Progenitor cell of endocrine pancreas (in vitro differentiated cells): ENCODE measurements at places on chromosomes 11 and 22. TPM values are rescaled to one million over a fixed set of nuclear protein-coding genes. Genes with fewer than 3 reads are reported as not detected.

DNA sequence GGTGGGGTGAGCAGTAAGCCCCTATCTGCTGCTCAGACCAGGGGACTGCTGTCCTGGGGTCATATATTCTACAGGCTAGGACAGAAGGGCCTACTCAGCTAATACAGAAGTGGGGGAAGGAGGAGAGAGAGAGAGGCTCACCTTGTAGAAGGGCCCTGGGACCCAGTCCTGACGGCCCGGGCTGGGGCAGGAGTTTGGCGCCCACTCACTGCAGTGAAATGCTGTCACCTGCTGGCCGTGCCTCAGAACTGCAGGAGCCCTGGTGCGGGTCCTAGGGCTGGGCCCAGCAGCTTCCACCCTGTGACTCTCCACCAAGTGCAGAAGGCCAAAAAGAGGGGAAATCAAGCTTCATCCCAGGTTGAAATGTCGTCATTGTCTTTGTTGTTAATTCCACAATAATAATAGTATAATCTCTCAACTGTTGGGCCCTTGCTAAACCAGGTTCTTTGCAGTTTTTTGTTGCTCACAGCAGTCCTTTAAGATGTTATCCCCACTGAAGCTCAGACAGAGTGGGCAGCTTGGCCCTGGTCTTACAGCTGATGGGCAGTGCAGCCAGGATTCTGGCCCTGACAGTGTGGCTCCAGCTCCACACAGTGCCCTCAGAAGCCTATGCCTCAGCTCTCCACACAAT, 29.6 kb downstream of the TRIM29 start:
- peak; percentile 74 for DNase-seq
- peaks cover 75% of the 10 kb centered on the region for H3K27me3 ChIP-seq
- peaks cover 2% of the 10 kb centered on the region for H3K4me1 ChIP-seq
- no peaks in the 10 kb centered on the region for H3K36me3 ChIP-seq
- peak overlapping the region; percentile 59 for H3K27ac ChIP-seq

DNA sequence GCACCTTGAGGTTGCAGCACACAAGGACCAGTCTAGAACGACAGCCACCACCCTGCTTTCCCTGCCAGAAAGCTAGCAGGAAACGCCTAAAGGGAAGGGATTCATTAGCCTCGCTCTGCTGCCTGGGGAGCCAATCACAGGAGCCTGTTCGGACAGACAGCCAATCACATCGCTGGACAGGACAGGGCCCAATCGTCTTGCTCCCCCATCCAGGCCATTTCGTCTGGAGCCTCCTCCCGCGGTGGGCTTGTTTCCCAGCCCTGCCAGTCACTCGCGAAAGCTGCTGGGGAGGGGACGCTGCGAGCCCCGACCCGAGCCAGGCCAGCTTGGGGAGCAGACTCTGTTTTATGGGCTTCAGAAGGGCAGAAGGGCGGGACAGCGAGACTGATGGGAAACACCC, 79.8 kb upstream of the NCAM1 start:
- peak overlapping the region; percentile 66 for H3K27ac ChIP-seq
- peak; percentile 42 for DNase-seq
- peaks cover 8% of the 10 kb centered on the region for H3K4me1 ChIP-seq
- no peaks in the 10 kb centered on the region for H3K36me3 ChIP-seq
- peaks cover 6% of the 10 kb centered on the region for H3K27me3 ChIP-seq
- H3K4me3 ChIP-seq, result peak overlapping the region; percentile 76

DNA sequence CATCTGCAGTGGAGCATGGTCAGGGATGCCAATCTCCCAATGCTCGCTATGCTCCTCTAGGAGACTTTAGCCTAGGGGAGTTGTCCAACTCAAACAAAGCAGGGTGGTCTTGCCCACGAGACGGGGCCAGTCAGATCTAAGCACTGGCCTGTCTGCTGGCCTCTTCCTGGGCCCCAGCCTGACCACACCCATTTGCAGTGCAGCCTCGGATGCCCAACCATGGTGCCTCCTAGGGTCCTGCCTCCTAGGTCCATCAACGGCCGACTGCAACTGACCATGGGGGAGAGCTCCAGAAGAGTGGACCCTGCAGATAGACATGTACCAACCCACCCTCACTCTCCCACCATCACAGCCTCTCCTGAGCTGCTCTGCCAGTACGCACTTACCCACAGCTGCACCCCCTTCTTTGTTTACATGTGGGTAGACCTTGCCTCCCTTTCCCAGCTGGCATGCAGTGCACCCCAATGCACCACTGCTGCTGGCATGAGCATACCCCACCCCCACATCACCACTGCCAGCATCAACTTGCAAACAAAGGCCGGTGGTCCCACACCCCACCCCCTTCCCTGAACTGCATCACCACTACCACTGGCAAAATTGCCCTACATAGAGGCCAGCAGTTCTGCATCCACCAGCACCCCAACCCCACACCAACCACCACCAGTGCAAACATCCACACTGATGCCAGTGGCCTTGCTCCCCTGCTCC, 27.6 kb upstream of the ARL14EP start:
- no peak overlapping the region for H3K27ac ChIP-seq
- DNase-seq, result no peak
- H3K27me3 ChIP-seq, result no peaks in the 10 kb centered on the region
- no peaks in the 10 kb centered on the region for H3K36me3 ChIP-seq

DNA sequence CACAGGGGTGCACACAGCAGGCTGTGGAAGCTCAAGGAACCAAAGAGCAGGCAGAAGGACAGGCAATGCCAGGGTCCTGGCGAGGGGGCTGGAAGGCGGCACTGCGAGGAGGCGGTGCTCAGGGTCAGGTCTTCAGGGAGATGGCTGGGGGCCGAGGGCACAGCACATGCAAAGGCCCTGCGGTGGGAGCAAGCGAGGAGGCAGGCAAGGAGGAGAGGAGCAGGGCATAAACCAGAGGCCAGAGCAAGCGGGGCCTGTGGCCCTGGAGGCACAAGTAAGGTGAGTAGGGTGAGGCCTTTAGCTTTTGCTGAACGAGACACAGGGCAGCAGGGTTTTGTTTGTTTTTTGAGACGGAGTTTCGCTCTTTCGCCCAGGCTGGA, 126.9 kb downstream of the ARHGAP8 start:
- H3K27me3 ChIP-seq, result no peaks in the 10 kb centered on the region
- no peak overlapping the region for H3K4me3 ChIP-seq
- no peaks in the 10 kb centered on the region for H3K4me1 ChIP-seq
- H3K27ac ChIP-seq, result no peak overlapping the region

DNA sequence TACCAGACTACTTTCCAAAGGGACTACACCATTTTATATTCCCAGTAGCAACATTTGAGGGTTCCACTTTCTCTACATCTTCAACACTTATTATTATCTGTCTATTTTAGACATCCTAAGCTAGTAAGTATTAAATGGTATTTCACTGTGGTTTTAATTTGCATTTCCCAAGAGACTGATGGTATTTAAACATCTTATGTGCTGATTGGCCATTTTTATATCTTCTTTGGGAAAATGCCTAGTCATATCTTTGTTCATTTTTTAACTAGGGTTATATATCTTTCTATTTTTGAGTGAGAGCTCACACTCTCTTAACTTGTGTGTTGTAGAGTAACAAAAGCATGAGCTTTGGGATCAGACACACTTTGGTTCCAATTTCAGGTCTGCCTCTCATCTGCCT, 73.7 kb downstream of the PRCP start:
- H3K36me3 ChIP-seq, result peaks cover 13% of the 10 kb centered on the region
- DNase-seq, result no peak
- no peaks in the 10 kb centered on the region for H3K27me3 ChIP-seq
- no peak overlapping the region for H3K27ac ChIP-seq

GRCh38 chr11:57491371-57492061, 24.0 kb downstream of the SLC43A1 start:
- peaks cover 24% of the 10 kb centered on the region for H3K36me3 ChIP-seq
- peak; percentile 41 for DNase-seq
- H3K27me3 ChIP-seq, result no peaks in the 10 kb centered on the region
- peak overlapping the region; percentile 67 for H3K27ac ChIP-seq

GRCh38 chr22:23904573-23905254, 10.5 kb downstream of the MIF start:
- peak overlapping the region; percentile 35 for H3K27ac ChIP-seq
- H3K4me1 ChIP-seq, result peaks cover 20% of the 10 kb centered on the region
- DNase-seq, result no peak
- H3K27me3 ChIP-seq, result no peaks in the 10 kb centered on the region
- no peak overlapping the region for H3K4me3 ChIP-seq

- peaks cover 19% of the 10 kb centered on the region for H3K4me1 ChIP-seq
- H3K27ac ChIP-seq, result no peak overlapping the region
- H3K4me3 ChIP-seq, result no peak overlapping the region
- no peak for DNase-seq
- peaks cover 38% of the 10 kb centered on the region for H3K36me3 ChIP-seq
Observed at GRCh38 chr11:78557236-78557635, 17.4 kb downstream of the NARS2 start.

DNA sequence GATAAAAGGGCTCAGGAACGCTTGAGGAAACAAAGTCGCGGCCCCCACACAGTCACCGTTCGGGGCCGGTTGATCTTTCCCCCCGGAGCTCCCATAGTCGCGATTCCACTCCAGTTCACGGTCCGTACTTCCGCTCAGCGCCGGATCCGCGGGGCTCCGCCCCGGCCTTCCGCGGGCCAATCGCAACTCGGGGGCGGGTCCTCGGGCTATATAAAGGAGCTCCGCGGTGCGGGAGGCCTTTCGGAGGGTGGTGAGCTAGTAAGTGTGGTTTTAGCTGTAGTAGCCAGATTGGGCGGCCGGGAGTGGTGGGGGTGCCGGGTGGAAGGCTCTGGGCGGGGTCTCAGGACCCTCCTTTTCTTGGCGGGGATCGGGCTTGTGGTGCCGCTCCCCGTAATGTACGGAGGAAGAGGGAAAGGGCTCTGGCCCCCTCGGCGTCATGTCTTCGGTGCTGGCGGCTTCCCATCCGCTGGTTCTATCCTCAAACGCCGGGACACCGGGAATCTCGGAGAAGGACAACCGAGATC, at the start of the genes C11orf98 and CSKMT:
Gene C11orf98 (minus strand): TSS at position 136 of the 524 bp plus-strand sequence. CDS start 41 bp downstream, at position 95.
Gene CSKMT (plus strand): TSS at position 238 of the 524 bp plus-strand sequence. CDS start 568 bp downstream, outside the sequence.
- H3K36me3 ChIP-seq, result peaks cover 5% of the 10 kb centered on the region
- no peaks in the 10 kb centered on the region for H3K27me3 ChIP-seq
- peaks cover 11% of the 10 kb centered on the region for H3K4me1 ChIP-seq
- H3K4me3 ChIP-seq, result peak within 1 kb of the TSS; percentile 88

DNA sequence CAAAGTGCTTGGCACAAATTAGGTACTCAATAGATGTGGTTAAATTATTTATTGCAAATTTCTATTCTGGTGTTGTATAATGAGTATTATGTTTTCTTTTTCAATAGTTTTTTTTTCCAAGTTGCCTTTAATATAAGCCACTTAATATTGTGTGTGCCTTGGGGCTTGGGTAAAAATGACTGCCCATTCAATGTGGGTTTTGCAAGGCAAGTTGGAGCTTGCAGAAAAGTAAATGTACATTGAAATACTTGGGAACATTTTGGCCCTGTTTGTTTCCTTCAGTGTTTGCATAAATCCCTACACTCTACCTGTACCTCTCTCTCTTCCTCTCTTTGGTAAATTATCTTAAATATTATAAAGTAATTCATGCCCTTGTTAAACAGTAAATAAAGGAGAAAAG, 2.1 kb upstream of the CCDC81 start:
- H3K27ac ChIP-seq, result no peak overlapping the region
- no peak overlapping the region for H3K4me3 ChIP-seq
- peaks cover 7% of the 10 kb centered on the region for H3K4me1 ChIP-seq
- peaks cover 3% of the 10 kb centered on the region for H3K36me3 ChIP-seq
- H3K27me3 ChIP-seq, result peaks cover 3% of the 10 kb centered on the region

GRCh38 chr11:75389925-75390324, 9.4 kb upstream of the RPS3 start:
- H3K4me1 ChIP-seq, result no peaks in the 10 kb centered on the region
- no peaks in the 10 kb centered on the region for H3K36me3 ChIP-seq
- H3K27ac ChIP-seq, result no peak overlapping the region
- no peak for DNase-seq
- peaks cover 3% of the 10 kb centered on the region for H3K27me3 ChIP-seq

DNA sequence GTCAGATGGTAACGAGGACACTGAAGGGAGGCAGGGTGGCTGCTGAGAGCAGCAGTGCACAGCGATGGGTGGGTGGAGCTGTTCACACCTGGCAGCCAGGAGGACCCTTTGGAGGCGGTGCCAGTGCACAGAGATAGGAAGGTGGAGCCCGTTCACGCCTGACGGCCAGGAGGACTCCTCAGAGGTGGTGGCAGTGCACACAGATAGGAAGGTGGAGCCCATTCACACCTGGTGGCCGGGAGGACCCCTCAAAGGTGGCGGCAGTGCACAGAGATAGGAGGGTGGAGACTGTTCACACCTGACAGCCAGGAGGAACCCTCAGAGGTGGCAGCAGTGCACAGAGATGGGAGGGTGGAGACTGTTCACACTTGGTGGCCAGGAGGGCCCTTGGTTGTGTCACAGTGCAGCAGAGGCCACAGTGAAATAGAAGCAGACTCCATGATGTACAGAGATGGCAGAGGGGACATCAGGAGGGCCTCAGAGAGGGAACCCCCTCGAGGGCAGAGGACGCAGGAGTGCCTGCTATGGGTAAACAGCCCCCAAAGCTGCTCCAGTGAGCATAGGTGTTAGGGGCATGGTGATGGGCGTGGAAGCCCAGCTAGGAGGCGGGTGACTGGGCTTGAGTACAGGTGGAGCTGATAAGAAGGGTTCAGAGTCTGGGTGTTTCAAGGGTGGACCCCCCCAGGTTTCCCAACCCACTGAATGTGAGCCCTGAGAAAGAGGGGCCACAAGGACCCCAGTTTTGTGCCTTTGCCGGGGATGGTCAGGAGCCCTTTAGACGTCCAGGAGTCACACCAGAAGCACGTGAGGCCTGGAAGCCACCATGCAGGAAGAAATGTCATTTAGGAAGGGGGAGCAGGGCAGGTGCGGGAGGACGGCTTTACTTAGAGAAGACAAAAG, 566.7 kb downstream of the BRD1 start:
- H3K36me3 ChIP-seq, result no peaks in the 10 kb centered on the region
- no peaks in the 10 kb centered on the region for H3K4me1 ChIP-seq
- no peak overlapping the region for H3K27ac ChIP-seq
- peaks cover 13% of the 10 kb centered on the region for H3K27me3 ChIP-seq

- no peaks in the 10 kb centered on the region for H3K36me3 ChIP-seq
- no peaks in the 10 kb centered on the region for H3K27me3 ChIP-seq
- no peak overlapping the region for H3K4me3 ChIP-seq
- H3K27ac ChIP-seq, result no peak overlapping the region
- no peaks in the 10 kb centered on the region for H3K4me1 ChIP-seq
Observed at GRCh38 chr11:79834015-79834414, 393.2 kb upstream of the TENM4 start.

ARHGEF12 gene
- total RNA-seq, result 64.9 and 66.2 TPM in 2 replicates

CTSF gene
- 3.6 and 4.1 TPM in 2 replicates for total RNA-seq

NELL1 gene
- 2.2 and 6.0 TPM in 2 replicates for total RNA-seq

NPAS4 gene
- not detected in 2 replicates for total RNA-seq

CD59 gene
- total RNA-seq, result 214 and 218 TPM in 2 replicates
